ENCODE measurements at places on chromosomes 2 and 18.

- DNase-seq, result no peak
These were observed 39.5 kb downstream of the VWC2L start for GRCh38 chr2:214450118-214450894.

DNA sequence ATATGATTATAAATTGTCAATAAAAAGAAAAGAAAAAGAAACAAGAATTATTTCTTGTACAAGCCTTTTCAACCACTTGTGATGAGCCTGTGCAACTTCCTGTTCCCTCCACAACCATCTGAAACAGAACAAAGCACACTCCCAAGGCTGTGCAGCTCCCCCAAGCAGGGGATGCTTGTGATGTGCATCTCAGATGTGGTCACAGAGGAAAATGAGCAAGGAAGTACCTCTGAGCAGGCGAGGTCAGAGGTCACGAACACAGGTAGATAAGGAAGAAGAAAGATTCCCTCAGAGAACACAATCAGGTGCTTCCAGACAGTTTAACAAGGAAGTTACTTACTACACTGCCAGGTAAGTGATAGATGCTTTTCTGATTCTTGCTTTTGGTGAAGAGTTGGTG is 274.8 kb upstream of the SLC39A10 start:
- no peak for DNase-seq

GRCh38 chr2:84781942-84782716 is 98.8 kb downstream of the TRABD2A start:
- DNase-seq, result no peak

DNA sequence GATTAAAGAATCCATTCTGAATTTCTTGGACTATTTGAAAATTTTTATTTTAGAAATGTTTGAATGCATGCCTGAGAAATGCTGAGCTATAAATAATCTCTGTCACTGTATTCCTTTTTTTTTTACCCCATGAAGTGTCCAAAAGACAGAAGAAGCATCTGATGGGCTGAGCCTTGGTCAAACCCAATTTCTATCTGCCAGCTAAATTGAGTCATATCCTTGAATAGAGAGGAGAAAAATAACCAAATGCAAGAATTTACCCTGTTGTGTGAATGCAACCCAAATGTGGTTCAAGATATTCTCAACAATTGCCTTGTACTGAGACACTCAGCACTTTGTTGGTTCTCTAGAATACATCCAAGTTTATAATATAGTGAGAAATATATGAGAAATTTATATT is 223.5 kb downstream of the UBE2E3 start:
- DNase-seq, result peak; percentile 66

DNA sequence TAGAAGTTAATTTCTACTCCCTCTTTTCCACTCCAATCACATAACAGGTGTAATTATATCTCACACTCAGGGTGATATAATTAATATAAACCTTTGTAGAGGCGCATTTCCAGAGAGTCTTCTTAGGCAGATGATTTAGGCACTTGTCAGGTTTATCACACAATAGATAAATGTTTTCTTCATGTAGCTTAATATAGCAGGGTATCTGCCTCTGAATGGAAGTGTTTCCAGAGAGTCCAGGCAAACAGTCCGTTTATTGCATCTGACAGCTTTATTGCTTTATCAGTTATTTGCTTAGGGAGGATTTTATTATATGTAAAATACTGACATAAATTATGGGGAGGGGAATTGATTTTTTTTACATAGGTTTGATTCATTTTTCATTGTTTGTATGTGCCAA is 766.3 kb downstream of the SLC4A3 start:
- DNase-seq, result no peak

DNA sequence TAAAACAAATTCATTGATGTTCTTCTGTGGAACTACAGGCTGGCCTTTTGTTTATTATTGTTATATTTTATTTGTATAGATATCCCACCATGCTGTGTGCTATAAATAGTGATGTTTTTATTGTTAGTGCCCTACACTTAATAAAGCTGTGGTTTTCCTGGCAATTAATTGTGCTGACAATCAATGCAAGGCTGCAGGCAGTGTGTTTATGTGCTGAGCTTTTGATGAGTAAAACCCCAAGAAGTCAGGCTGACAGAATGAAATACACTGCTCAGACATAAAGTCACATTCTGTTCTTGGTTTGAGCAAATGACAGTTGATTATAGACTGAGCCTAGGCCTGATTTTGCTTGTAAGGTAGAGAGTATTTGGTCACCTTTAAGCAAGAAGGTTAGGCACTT is 362.7 kb downstream of the CPS1 start:
- no peak for DNase-seq

DNA sequence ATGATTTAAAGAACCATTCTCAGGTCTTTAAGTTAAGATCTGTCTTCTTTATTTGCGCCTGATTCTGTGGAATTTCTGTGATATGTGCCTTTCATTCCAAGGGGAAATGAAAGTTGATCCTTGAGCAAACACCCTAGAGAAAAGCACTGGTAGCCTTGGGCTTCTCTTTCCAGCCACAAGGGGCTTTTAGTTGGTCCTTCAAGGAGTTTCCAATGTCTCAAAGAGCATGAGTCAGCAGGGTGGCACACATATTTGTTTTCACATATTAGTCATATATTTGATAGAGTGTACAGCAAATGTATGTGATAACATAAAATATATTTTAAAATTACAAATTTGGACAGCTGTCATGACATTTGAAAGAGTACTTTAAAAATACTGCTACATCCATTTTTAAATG is 339.5 kb downstream of the TXNL1 start:
- DNase-seq, result peak; percentile 75

DNA sequence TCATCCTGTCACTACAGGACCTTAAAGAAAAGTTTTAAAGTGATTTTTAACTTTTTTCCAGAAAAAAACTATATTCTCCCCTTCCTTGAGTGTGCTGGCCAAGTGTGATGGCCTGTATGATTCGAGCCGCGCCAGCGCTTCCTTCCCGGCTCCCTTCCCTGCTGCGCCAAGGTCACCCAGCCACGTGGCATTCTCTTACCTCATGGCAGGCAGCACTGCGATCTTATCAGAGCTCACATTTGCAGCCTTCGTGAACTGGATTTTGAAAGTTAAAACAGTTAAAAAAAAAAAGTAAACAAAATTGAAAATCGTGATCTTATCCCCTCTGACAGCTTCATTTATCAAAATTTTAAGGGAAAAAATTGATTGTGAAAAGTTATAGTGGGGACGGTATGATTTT is 279.8 kb downstream of the PTGR3 start:
- DNase-seq, result no peak

- peak; percentile 98 for DNase-seq
These were observed 5.4 kb upstream of the ITGB6 start for GRCh38 chr2:160205505-160205904.

DNA sequence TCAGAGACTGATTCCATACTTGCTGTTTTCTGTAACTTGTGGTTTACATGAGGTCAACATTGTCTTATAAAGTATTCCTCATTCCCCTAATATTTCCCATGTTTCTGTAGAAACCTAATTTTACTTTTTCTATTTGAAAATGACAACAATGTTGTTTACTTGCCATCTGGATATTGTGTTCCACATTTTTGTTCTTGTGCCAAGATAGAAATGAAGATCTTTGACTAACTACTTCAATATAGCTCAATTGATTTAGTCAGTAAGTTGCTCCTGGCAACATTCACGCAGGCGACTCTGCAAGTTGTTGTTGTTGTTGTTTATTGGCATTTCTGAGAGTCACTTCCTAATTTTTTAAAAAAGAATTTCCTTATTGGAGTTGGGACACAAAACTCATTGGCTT is 69.5 kb downstream of the CAVIN2 start:
- DNase-seq, result no peak

DNA sequence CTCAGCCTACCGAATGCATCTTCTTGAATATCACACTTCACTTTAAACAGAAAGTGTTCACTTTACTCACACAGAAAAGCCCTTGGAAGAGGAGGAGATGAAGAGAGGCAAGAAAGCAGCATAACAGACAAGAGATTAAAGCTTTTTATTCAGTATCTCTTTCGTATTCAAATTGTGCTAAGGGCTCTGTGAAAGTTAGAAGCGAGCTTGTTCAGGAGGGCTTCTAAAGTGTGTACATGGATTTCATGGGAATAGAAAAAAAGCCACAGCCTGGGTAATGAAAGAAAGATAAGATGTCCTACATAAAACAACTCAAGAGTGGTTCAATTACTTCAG is 531.9 kb downstream of the TMEM182 start:
- DNase-seq, result no peak

- peak; percentile 10 for DNase-seq
These were observed 11.0 kb downstream of the CYP1B1 start for GRCh38 chr2:38064801-38065501.

GRCh38 chr2:148816176-148816575 is 58.9 kb upstream of the KIF5C start:
- DNase-seq, result no peak

GRCh38 chr2:190507135-190507534 is 27.4 kb downstream of the NEMP2 start:
- no peak for DNase-seq

DNA sequence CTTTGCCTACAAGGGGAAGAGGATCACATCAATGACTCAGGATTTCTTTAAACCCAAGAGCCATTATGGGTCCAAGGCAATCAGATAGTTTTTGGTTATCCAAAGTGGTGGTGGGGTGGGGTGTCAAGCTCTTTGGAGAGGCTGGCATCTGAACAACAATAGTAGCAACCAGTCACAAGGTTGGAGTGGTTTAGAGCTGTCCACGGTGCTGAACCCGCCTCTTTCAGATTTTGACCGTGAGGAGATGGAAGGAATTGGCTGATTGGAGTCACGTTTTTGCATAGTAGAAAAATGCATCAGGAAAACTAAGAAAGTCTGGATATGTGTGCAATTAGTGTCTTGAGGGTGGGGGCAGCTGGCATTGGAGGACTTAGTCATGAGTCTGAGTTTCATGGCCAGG is 159.9 kb downstream of the LOXHD1 start:
- DNase-seq, result peak; percentile 42

GRCh38 chr2:217437290-217437870 is 565.4 kb downstream of the TNS1 start:
- DNase-seq, result no peak

- no peak for DNase-seq
These were observed 2.9 kb downstream of the ALKAL2 start for GRCh38 chr2:284896-285492.

GRCh38 chr2:26914659-26915310 is 55.7 kb upstream of the MAPRE3 start:
- no peak for DNase-seq

GRCh38 chr2:82656420-82656819 is 1802.7 kb downstream of the SUCLG1 start:
- DNase-seq, result no peak

GRCh38 chr2:176997074-176997791 is 215.4 kb upstream of the HNRNPA3 start:
- DNase-seq, result peak; percentile 84

DNA sequence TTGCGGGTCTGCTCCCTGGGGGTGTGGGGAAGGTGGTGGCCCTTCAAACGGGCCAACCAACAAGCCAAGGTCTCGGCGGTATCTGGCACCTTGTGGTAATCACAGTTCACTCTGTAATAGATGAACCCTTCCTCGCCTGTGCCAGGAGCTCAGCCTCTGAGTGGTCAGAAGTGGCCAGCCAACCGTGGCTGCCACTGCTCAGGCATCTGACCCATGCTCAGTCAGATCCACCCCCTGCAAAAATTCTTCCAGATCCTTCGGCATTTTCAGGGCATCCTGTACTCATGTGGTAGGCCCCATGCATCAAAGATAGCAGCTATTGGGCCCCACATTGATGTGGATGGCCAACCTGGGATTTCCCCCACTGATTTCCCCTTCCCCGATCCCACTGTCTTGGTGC is 39.6 kb upstream of the SERPINE2 start:
- no peak for DNase-seq

GRCh38 chr2:172357442-172357841 is 69.9 kb upstream of the ITGA6 start:
- DNase-seq, result no peak

DNA sequence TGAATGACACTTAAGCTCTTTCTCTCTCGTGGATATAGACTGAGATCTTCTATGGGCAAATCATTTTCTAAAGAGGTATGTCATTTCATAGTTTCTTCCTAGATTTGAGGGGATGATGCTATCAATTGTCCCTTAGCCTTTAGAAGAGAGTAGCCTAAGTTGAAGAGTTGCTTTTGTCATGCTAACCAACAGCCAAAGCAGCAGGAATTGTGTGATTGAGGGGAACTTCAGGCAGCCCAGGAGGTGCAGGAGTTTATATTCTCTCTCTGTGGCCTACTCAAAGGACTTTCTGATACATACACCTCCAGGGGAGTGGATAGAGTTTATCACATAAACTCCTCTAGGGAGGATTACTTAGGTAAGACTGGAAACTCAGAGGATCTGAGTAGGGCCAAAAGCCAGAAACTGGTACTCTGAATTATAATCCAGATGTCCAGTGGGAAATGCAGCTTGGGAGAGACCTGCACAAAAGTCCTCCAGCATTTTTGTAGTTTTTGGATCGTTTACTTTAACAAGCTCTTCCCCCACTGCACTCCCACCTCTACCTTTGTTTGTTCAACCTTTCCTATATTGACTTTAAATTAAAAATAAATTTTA is 150.7 kb upstream of the CCDC68 start:
- DNase-seq, result no peak

- no peak for DNase-seq
These were observed 250.5 kb downstream of the LOXHD1 start for GRCh38 chr18:46406539-46406932.

DNA sequence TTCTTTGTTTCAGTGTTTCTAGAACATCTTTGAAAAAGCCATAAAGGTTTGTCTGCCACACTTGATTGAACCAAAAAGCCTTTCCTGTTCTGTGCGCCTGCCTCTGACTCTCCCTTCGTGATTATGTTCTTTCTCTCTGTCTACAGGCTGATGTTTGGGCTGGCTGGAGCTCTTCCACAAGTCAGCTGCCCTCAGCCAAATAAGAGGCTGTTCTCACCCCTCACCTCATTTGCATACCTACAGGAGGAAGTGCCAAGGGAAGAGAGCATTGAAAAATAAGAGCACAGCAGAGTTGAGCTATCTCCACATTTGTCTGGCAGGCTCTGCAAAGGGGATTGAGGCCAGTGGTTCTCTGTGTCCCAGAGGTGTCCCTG is 15.8 kb downstream of the INPP5D start:
- DNase-seq, result no peak

DNA sequence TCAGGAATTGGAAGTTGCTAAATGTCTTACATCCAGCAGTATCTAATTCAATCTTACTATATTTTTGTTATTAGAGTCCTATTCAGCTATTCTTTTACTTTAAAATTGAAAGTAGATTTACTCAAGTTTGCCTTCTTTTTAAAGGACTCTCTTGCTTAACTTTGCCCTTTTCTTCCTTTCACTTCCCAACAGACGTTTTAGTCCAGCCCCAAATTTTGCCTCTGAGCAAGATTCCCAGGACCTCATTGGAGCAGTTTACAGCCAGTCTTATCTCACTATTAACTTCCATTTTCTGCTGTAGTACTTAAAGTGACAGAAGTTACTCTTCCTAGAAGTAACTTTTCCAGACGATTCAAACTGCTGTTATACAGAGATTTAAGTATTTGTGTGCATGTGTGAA is 1.7 kb upstream of the PRKD3 start:
- peak; percentile 85 for DNase-seq

DNA sequence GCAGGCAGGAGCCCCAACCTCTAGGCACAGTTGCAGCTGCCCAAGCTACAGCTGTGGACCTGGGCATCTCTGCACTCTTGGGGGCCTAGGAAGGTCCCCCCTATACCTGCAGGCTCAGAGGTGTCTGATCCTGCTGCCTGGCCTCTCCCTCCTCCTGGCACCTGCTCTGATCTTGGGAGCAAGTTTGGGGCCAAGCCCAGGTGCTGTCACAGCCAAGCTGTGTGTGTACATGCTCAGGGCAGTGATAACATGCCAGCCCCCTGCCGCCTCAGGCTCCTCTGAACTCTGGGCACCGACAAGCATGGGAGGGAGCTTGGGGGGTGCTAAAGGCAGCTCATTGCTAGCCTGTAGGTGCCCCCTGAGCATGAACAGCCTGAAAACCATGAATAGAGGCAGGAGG is 829.6 kb upstream of the VRK2 start:
- DNase-seq, result no peak
